ENCODE measurements at places on chromosomes 4 and X.

GRCh38 chrX:63526863-63527262 is 175.7 kb upstream of the SPIN4 start:
- no peak for DNase-seq

DNA sequence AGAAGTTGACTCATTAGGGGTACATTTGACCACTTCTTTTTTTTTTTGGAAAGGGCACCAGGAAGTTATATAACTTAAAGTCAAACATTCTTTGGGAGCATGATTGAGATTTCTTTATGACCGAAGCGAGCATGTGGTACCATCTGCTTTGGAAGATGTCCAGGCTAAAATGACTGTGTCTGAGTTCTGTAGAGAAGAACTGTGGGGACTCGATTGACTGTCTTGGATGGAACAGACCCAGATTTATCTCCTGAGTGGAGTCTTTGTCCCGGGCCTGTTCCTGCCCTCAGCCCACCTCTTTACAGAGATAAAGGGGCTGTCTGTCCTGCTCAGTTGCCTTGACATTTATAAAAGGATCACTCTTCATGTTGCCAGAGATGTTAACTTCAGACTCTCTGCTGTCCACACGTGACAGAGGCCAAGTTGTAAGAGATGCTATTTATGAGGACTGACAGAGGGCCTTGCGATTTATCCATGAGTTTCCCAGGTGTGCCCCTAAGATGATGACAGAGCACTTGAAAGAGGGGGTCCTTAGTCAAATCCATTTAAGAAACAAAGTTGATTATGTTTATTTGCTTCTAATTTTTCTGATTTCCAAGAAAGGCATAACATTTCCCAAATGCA is 16.8 kb downstream of the SMIM20 start:
- DNase-seq, result peak; percentile 80

GRCh38 chr4:87895964-87896621 is 63.3 kb downstream of the MEPE start:
- DNase-seq, result no peak

DNA sequence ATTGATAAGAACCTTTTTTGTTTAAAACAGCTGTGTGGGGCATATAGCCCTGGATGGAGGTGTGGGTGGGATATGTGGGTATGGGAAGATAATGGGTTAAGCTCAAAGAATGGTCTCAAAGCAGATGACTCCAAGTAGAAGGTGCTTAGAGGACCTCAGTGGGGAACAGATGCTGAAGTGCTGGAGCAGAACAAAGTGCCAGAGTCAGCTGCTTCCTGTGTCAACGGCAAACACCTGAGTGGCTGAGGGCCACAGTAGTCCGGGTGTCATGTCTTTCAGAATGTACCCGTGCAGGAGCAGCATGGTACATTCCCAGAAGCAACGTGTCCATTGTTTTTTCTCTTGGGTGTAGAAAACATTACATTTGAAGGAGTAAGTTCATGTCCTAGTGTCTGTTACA is 210.6 kb downstream of the CCNG2 start:
- DNase-seq, result no peak
